Activated T-helper 17 cell treated with anti-CD3 and anti-CD28 coated beads, Interleukin-2, amount 50 U/mL, for 72 hours (primary cell): ENCODE measurements at places on chromosomes 3 and 15.

DNA sequence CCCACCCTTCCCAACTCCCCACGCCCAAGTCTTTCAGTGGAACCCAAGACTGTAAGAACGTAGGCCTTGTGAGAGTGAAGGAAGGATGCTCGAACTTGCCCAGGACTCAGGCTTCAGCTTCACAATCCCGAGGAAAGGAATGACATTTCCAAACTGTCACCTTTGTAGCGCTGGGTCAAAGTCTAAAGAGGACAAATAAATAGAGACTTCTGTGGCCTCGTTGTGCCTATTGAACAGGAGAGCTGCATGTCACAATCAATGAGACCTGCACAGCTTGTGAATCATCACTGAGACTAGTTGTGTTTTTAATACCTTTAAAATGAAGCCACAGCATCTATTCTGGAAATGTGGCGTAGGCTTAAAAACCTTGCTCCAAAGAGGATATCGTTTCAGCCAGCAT is 222.8 kb upstream of the ST8SIA2 start:
- no peak overlapping the region for H3K4me3 ChIP-seq
- ATAC-seq: no peak
- peaks cover 4% of the 10 kb centered on the region for H3K4me1 ChIP-seq
- H3K36me3 ChIP-seq: peaks cover 20% of the 10 kb centered on the region

GRCh38 chr3:125043599-125044151 is 12.1 kb downstream of the HEG1 start:
- H3K27ac ChIP-seq: no peak overlapping the region
- ATAC-seq: no peak
- no peak overlapping the region for H3K4me3 ChIP-seq
- peaks cover 15% of the 10 kb centered on the region for H3K4me1 ChIP-seq

- H3K27me3 ChIP-seq: no peaks in the 10 kb centered on the region
- no peaks in the 10 kb centered on the region for H3K36me3 ChIP-seq
- H3K4me3 ChIP-seq: no peak overlapping the region
- no peaks in the 10 kb centered on the region for H3K4me1 ChIP-seq
These were observed 129.1 kb upstream of the ANKRD28 start for GRCh38 chr3:15926871-15927270.

DNA sequence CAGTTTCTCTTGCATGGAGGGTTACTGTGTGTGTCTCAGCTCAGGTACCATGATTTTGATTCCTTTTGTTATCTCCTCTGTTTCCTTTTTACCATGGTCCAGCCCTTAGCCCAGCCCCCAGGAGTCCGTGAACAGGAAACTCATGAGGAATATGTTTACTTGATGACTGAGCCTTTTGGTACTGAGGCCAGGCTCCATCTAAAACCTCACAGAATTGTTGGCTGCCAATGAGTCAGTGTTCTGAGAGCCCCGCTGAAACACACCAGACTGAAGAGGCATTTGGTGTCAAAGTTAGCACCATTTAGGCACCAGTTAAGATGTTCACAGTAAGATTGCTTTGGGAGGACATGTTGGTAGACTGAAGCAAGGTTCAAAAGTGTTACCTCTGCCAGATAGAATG is 80.9 kb downstream of the DGKG start:
- no peak overlapping the region for H3K4me3 ChIP-seq
- ATAC-seq: peak; percentile 52
- peak overlapping the region; percentile 10 for H3K27ac ChIP-seq
- H3K27me3 ChIP-seq: peaks cover 26% of the 10 kb centered on the region
- no peaks in the 10 kb centered on the region for H3K36me3 ChIP-seq

DNA sequence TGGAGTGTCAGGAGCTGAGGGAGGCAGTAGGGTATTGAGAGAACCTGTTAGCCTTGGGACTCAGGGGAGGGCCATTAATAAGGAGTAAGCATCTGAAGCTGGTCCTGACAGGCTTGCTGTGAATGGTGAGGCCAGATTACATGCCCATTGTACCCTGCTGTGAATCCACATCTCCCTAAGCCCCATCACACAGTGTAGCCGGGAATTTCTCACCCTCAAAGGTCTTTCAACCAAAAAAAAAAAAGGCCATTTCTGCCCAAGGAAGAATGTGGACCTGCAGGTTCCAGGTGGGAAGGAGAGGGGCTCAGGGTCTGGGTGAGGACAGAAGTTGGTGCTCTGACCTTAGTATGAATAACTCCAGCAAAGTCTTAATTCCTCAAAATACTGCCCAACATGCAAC is 37.2 kb downstream of the MAGEF1 start:
- H3K36me3 ChIP-seq: no peaks in the 10 kb centered on the region
- peaks cover 11% of the 10 kb centered on the region for H3K27me3 ChIP-seq
- H3K4me3 ChIP-seq: no peak overlapping the region

- no peak for ATAC-seq
- H3K4me3 ChIP-seq: peak overlapping the region; percentile 93
- peaks cover 59% of the 10 kb centered on the region for H3K4me1 ChIP-seq
These were observed 40.1 kb downstream of the C2CD4B start for GRCh38 chr15:62124973-62125303.

DNA sequence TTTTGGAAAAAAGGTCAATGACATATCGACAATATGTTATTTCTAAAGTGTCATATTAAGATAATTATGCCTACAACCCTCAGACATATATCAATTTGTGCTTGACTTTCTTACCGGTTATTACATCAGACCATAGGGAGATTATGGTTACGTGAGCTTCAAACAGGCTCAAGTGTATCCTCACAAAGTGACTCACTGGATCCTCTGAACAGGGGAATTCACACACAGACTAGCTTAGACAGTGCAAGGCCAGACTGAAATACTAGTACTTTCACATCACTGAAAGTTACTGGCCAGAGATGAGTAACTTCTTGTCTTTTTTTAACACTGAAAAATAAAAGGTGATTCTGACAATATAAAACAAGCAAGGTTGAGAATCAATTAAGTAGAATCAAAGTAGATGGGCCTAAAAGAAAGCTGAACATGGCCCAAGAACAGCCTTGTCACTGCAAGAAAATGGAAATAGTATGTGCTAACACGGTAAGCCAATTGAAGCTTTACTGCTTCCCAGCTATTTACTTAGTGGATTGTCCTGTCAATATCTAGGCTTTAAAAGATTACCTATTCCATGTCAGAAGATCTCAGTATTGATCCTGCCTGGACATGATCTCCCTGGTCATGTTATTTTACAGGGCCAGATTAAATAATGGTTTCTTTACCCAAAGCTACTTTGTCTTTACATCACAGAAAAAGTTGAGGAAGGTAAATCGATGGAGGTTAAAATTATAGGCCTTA is 848.6 kb downstream of the ROBO1 start:
- no peaks in the 10 kb centered on the region for H3K27me3 ChIP-seq
- no peaks in the 10 kb centered on the region for H3K4me1 ChIP-seq
- H3K4me3 ChIP-seq: no peak overlapping the region
- no peak for ATAC-seq
- no peak overlapping the region for H3K27ac ChIP-seq

DNA sequence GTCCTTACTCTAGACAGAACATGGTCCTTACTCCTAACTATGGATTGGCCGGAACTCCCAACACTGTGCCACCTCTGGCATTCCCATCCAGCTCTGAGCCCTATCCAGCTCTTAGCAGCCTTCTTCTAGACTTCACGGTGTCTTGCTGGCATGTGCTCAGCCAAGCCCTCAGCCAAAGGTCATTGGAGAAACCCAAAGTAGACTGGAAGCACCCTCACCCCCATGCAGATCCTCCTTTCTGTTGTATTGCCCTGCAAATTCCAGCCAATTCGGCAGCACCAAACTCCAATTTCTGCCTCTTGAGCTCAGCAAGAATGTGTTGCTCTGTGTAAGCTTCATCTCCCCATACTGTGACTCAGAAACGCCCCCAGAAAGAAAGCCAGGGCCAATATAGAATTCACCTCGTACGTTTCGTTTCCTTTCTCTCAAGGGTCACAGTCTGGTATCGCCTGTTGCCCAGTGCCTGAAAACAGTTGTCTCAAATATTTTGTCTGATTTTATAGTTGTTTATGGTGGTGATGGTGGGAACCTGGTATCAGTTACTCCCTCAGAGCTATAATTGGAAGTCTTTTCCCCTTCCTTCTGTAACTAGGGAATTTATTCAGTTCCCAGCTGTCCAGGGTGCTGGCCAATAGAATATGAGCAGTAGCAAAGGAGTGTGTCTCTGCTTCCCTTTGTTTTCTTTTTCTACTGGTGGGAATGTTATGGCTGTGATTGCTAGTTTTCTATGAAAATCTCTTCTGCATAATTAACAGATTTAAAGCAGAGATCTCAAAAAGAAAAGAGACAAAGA is 28.4 kb upstream of the EPHB3 start:
- no peaks in the 10 kb centered on the region for H3K4me1 ChIP-seq
- no peak for ATAC-seq
- H3K36me3 ChIP-seq: no peaks in the 10 kb centered on the region
- peaks cover 26% of the 10 kb centered on the region for H3K27me3 ChIP-seq
- H3K27ac ChIP-seq: no peak overlapping the region

DNA sequence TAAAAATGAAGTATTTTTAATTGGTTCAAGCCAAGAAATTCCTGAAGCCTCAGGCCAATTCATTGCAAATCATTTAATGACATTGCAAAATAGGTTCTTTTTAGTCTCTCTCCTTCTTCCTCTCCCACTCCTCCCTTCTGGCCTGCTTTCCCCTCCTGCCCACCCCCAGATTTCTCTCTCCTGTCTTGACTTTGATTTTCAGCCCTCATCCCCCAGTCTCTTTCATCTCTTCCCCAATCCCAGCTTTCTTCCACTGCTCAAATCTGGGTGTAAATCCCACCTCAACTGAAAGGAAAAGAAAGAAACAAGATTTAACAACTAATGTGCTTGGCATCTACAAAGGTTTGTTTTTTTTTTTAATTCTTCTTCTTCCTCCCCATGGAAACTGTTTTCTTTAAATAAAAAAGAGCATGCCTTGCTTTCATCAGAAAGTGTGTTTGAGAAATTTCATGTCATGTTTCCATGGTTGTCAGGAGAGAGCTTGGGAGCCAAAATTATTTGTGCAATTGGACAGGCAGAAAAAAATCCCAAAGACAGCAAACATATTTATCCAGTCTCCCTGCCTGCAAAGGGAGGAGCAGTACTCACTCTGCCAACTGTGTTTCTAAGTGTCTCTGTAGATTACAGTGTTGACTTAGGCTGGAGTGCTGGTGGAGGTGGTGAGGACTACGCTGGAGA is 50.4 kb downstream of the BOC start:
- no peak overlapping the region for H3K4me3 ChIP-seq
- peaks cover 7% of the 10 kb centered on the region for H3K27me3 ChIP-seq
- no peak overlapping the region for H3K27ac ChIP-seq
- no peaks in the 10 kb centered on the region for H3K36me3 ChIP-seq
- ATAC-seq: no peak

- H3K4me1 ChIP-seq: no peaks in the 10 kb centered on the region
- H3K36me3 ChIP-seq: no peaks in the 10 kb centered on the region
- H3K4me3 ChIP-seq: no peak overlapping the region
- H3K27ac ChIP-seq: no peak overlapping the region
These were observed 60.3 kb downstream of the CHRD start for GRCh38 chr3:184440151-184440550.

- no peak for ATAC-seq
- H3K4me3 ChIP-seq: no peak overlapping the region
- no peaks in the 10 kb centered on the region for H3K4me1 ChIP-seq
- H3K27ac ChIP-seq: peak overlapping the region; percentile 15
- peaks cover 29% of the 10 kb centered on the region for H3K36me3 ChIP-seq
- no peaks in the 10 kb centered on the region for H3K27me3 ChIP-seq
These were observed 46.8 kb downstream of the PDHB start for GRCh38 chr3:58386626-58387365.

GRCh38 chr3:196012481-196012880 is 69.4 kb downstream of the TFRC start:
- H3K4me1 ChIP-seq: no peaks in the 10 kb centered on the region
- H3K27me3 ChIP-seq: peaks cover 11% of the 10 kb centered on the region
- H3K36me3 ChIP-seq: no peaks in the 10 kb centered on the region
- no peak overlapping the region for H3K27ac ChIP-seq
